Fibroblast of skin of left biceps (primary cell): ENCODE measurements at places on chromosomes 3 and 15.

- no peak for DNase-seq
These were observed 20.5 kb upstream of the SCN10A start for GRCh38 chr3:38836561-38836960.

DNA sequence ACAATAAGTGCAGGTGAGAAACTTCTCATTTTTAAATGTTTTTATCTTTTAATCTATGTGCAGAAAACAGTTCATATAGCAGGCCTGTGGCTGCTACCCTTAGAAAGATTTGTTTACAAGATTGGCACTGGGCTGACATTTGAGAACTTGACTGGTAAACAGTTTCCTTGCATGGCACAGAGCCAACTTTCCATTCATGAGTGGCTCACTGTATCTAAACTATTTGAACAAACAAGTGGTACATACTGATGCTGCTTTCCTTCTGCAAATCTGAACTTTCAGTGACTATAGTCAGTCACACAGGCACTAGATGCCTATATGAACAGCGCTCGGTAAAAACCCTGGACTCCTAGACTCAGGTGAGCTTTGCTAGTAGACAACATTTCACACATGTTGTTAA, 6.3 kb upstream of the GTPBP8 start:
- no peak for DNase-seq

GRCh38 chr3:15847239-15847638, 49.5 kb upstream of the ANKRD28 start:
- DNase-seq: no peak

- DNase-seq: no peak
These were observed 280.6 kb downstream of the LPP start for GRCh38 chr3:188434594-188434993.

DNA sequence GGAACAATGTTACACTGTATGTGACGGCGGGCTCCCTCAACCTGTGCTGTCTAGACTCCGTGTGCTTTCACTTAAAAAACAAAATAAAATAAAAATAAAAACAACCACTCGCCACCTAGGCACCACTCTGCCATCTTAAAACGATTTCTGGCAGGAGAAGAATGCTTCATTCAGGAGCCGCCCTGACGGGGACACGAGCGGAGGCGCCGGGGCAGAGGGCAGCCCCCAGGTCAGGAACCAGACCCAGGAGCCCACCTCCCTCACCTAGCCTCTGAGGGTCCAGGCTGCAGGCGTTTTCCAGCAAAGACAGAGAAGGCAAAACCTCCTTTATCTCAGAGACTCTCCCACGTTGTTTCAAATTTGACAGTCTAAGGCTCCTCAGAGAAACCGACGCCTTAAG, 85.1 kb upstream of the SNRPA1 start:
- DNase-seq: no peak

DNA sequence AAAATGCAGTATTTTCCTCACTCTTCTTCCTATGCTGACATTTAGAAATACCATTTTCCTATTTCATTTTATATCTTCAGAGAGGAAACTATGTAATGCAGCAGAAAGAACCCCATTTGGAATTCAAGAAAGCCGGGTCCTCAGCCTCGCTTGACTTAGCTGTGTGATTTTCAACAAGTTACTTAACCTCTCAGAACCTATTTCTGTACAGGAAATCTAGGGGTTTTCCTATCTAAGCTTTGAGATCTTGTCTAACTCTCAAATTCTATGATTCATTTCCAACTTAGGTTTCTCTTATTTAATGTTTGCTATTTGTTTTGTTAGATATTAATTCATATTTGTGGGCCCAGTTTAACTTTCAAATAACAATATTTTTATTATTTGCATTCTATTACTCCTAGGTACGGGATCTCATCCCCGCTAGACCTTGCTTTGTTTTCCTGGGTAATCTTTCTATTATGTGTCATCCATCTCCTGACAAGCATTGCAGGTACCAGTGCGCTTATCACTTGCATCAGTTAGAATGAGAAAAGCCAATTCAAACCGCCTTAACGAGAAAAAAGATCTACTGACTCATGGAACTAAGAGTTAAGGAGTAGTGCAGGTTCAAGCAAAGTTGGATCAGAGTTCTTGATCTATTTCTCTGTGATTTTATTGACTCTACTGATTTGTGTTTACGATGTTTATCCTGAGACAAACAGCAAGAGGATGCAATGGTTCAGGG, 70.6 kb upstream of the BHLHE40 start:
- no peak for DNase-seq

DNA sequence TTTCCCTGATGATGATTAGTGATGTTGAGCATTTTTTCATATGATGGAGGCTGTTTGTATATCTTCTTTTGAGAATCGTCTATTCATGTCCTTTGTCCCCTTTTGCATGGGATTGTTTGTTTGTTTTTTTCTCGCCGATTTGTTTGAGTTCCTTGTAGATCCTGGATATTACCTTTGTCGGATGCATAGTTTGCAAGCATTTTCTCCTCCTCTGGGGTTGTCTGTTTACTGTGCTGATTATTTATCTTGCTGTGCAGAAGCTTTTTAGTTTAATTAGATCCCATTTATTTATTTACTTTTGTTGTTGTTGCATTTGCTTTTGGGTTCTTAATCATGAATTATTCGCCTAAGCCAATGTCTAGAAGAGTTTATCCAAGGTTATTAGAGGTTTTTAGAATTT, 232.8 kb downstream of the XXYLT1 start:
- no peak for DNase-seq

DNA sequence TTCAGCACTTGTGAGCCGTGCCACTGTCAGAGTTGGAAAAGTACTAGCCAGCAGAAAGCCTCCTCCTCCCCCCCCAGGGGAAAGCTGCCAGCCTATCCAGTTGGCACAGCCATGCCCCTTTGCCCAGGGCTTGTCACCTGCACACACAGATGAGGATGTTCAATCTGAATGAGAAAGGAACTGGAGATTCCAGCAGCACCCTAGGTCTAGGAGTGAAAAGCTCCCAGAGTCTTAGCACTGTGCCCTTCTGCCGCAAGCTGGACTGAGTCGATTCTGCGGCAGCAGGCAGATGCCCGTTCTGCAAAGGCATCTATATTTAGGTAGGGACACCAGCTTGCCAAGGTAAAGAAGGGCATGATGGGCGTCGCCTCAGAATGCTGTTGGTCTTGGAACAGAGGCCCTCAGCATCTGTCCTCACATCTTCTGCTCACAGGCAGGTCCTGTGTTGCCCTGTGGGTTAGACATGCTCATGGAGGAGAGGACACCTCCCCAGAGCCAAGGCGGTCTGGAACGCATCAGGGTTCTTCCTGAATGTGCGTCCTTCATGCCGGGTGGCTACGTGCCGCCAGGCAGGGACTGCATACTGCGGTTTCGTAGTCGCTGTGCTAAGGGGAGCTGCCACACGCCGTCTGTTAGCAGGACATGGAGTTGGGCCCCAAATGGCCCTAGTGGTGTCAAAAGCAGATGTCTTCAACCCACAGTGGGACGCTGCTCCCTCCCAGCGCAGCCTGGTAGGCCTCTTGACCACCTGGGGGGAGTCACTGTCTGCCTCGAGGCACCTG, 109.5 kb downstream of the VGLL4 start:
- no peak for DNase-seq

- DNase-seq: no peak
These were observed 38.4 kb downstream of the PAQR5 start for GRCh38 chr15:69337138-69337537.

DNA sequence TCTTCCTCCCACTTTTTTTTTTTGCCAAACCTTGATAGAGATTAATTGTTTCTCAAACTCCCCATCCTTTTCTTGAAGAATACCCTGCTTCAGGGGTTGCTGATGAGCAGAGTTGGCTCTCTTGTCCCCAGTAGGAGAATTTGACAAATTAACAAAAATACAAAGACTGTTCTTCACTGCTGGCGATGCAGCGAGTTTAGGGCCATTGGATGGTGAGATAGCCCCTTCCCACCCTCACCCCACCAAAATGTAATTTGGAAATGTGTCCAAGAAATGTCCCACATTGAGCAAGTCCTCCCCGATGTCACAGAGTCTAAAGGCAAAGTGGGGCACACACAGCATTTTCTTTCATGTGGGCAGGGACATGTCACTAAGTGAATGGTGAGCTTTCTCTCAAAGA, 136.0 kb upstream of the RARB start:
- DNase-seq: no peak

- DNase-seq: no peak
These were observed 151.2 kb upstream of the RORA start for GRCh38 chr15:61380270-61380669.

DNA sequence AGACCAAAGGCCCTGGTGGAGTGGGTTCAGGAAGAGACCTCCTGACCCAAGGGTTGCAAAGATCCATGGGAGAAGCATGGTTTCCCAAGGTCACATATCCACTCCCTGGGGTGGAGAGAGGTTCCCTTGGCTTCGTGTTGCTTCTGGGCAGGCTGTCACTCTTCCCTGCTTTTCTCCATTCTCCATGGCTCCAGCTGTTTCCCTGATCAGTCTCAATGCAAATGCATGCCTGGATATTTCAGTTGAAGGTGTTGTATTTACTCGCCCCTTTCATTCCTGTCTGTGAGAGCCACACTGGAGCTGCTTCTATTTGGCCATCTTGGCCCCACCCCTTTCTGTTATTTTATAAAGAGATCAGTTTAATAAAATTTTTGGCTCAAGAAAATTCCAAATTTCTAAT, 95.0 kb upstream of the PLSCR4 start:
- no peak for DNase-seq

GRCh38 chr3:99366663-99367429, 271.5 kb upstream of the COL8A1 start:
- no peak for DNase-seq

DNA sequence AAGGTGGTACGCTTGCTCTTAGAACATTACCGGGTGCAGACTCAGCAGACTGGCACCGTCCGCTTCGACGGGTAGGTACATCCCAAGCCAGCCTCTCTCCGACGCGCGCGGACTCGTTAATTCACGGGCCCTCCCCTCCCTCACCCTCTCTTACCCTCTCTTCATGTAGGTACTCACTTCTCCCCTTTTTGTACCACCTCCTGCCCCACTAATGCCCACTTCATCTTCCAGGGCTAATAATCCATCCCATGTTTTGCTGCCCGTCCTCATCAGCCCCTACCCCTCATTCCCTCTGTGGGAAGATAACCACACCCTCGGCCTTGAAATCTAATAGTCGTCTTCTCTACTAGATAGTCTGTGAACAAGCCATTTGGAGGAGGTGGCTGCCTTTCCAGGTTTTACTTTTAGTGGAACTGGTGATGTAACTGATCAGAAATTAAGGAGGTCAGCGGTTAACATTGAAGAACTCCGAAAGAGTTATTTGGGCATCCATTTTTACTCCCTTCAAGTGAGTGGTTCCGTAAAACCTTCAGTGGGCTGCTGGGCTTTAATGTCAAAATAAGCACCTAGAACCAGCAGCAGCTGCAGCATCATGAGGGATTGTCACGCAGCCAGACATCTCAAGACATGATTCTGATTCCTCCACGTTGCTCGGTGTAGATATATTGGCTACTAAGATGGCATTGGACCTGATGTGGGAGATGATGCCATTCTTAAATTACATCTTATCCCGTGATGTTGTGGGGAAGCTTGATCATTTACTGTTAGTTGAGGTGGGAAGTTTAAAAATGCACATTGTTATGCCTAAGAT, 1.3 kb downstream of the FEM1B start:
- no peak for DNase-seq

DNA sequence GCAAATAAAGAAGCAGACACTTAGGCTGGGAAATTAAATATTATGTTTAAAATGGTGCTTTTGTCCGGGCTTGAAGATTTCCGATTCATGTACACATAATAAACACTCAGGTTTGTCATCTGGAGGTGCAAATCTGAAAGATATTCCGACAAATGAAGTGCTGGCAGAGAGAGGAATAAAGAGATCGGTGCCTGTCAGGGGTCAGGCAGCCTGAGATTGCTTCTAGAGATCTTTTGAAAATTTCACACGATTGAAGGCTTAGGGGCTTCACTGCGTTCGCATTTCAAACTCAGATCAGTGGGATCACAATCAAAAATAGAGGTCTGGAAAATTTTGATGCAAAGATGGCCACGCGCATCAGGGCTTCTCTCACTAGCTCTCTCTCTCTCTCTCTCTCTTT, 33.2 kb downstream of the NR2F2 start:
- no peak for DNase-seq

- no peak for DNase-seq
These were observed 48.7 kb downstream of the STAG1 start for GRCh38 chr3:136703429-136703828.

DNA sequence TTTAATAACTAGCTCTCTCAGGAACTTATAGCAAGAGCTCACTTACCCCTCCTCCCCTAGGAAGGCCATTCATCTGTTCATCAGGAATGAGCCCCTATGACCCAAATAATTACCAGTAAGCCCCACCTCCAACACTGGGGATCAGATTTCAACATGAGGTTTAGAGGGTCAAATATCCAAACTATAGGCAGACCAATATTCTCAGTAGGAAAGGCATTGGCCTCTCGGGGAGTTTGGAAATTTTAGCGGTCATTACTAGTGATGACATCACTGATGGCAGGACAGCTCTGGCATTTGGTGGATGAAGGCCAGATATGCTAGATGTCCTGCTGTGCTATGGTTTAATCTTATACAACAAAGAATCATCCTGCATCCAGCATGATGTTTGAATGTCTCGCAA, 15.2 kb upstream of the CD47 start:
- DNase-seq: peak; percentile 51

DNA sequence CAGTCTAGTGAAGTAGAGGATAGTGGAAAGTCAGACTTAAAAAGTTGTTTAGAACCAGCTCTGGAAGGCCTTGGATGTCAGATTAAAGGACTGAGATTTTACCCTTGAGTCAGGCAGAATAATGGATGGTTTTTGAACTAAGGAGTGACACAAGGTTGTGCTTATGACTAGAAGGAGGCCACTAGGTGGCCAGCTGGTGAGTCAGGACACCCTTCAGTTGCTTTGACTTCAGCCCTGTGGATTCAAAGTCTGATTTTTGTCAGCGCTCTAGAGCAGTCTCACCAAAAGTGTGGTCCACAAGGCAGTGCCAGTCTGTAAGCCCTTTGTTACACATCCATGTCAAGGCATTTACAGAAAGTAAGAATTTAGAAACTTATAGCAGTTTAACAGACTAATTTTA, 3.8 kb upstream of the GABPB1 start:
- DNase-seq: no peak

GRCh38 chr3:39146611-39147591, 6.5 kb downstream of the CSRNP1 start:
- DNase-seq: peak; percentile 96

- DNase-seq: no peak
These were observed 62.5 kb upstream of the SKOR1 start for GRCh38 chr15:67762610-67763368.

- no peak for DNase-seq
These were observed 66.0 kb downstream of the GPR156 start for GRCh38 chr3:120218981-120219380.
